ENCODE measurements at places on chromosomes 16 and 17. TPM values are rescaled to one million over a fixed set of nuclear protein-coding genes. Genes with fewer than 3 reads are reported as not detected.

DNA sequence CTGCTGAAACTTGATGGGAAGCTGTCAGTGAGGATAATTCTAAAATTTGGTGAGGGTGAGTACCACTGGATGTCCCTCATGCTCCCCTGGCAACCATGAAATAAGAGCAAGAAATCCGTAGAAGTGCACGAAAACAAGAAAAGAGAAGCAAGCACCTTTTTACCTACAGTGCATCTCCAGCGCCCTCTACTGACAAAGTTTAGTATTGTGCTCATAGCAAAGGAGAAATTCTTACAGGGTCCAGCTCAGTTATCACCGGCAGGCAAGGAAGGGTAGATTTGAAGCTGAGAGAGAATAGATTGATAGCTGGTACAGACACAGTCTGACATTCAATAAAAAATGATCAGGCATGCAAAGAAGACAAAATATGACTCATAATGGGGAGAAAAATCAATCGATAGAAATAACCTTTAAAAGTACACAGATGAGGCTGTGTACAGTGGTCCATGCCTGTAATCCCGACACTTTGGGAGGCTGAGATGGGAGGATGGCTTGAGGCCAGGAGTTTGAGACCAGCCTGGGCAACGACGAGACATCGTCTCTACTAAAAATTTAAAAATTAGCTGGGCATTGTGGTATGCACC, 28.3 kb upstream of the TEX2 start:
- no peaks in the 10 kb centered on the region for H3K27me3 ChIP-seq
- no peak overlapping the region for H3K27ac ChIP-seq
- no peaks in the 10 kb centered on the region for H3K36me3 ChIP-seq
- no peak for DNase-seq
- H3K4me1 ChIP-seq = peaks cover 6% of the 10 kb centered on the region
- H3K4me3 ChIP-seq = no peak overlapping the region

The TIMP2 gene
- total RNA-seq = 91.8 TPM

The KATNB1 gene
- 11.2 TPM for total RNA-seq

DNA sequence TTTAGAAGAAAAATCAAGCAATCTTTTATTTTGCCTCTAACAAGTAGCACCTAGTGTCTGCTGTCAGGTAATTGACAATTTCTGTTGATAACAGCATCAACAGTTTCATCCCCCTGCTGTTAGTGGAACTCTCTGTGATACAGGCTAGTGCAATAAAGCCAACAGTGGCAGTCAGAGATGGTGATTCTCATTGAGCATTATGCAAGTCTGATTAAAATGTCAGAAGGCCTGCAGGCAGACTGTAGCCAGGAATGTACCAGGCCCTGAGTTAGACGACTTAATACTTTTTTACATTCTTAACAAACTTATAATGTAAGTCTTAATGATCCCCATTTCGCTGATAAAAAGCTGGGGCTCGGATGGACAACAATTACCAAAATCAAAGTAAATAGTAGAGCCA, 14.6 kb downstream of the CYLD start:
- no peaks in the 10 kb centered on the region for H3K27me3 ChIP-seq
- no peak for DNase-seq
- H3K27ac ChIP-seq = no peak overlapping the region

The C16orf46 gene
- total RNA-seq = 0.88 TPM

- peak overlapping the region; percentile 86 for H3K27ac ChIP-seq
- peaks cover 88% of the 10 kb centered on the region for H3K4me1 ChIP-seq
- H3K4me3 ChIP-seq = no peak overlapping the region
- H3K27me3 ChIP-seq = peaks cover 2% of the 10 kb centered on the region
- no peaks in the 10 kb centered on the region for H3K36me3 ChIP-seq
- no peak for DNase-seq
Measured at GRCh38 chr17:63984236-63984635, 11.5 kb upstream of the SCN4A start.

GRCh38 chr16:28524681-28525171, 14.0 kb downstream of the NUPR1 start:
- H3K4me3 ChIP-seq = no peak overlapping the region
- no peaks in the 10 kb centered on the region for H3K27me3 ChIP-seq
- H3K4me1 ChIP-seq = peaks cover 11% of the 10 kb centered on the region

The CLEC18B gene
- 0.30 TPM for total RNA-seq

The FOXN1 gene
- not detected for total RNA-seq

- H3K4me1 ChIP-seq = peaks cover 61% of the 10 kb centered on the region
- peak overlapping the region; percentile 66 for H3K4me3 ChIP-seq
- DNase-seq = no peak
- no peaks in the 10 kb centered on the region for H3K36me3 ChIP-seq
- H3K27me3 ChIP-seq = no peaks in the 10 kb centered on the region
- peak overlapping the region; percentile 91 for H3K27ac ChIP-seq
Measured at GRCh38 chr16:53207810-53208752, 153.3 kb downstream of the CHD9 start.

- no peaks in the 10 kb centered on the region for H3K4me1 ChIP-seq
- DNase-seq = no peak
- no peaks in the 10 kb centered on the region for H3K36me3 ChIP-seq
- H3K27ac ChIP-seq = peak overlapping the region; percentile 27
- peaks cover 4% of the 10 kb centered on the region for H3K27me3 ChIP-seq
- no peak overlapping the region for H3K4me3 ChIP-seq
Measured at GRCh38 chr17:36188891-36189306, 7.7 kb downstream of the CCL3L1 start.

- H3K27me3 ChIP-seq = no peaks in the 10 kb centered on the region
- no peak overlapping the region for H3K27ac ChIP-seq
- no peak for DNase-seq
- no peaks in the 10 kb centered on the region for H3K36me3 ChIP-seq
Measured at GRCh38 chr17:19017804-19018599, 13.4 kb upstream of the FAM83G start.

DNA sequence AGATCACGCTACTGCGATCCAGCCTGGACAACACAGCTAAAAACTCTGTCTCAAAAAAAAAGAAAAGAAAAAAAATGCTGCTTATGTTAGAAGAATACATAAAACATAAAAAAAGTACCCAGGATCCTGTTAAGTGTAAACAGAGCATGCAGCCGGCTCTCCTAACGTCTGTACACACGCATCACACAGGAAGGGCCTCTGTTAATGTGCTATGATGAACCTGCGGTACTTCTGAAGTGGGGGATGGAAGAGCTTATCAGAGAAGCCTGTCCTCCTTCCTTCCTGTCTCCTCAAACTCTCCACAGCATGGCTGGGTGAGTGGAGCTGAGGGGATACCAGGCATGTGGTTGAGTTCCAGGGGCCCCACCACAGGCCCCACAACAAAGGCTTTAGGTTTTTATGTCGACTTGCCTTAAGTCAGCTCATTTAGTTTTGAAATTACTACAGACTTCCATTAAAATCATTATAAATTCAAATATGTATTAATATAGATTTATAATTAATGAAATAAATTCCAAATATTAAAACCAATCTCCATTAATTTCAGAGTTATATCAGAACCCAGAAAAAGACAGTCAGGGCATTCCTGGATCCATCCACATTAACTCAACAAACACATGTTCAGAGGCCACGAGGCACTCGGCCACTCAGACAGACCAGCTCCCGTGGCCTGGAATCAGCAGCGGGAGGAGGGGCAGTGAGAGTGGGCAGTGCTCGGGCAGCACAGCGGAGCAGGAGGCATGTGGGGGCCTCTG, 11.7 kb downstream of the CCDC57 start:
- H3K36me3 ChIP-seq = peaks cover 18% of the 10 kb centered on the region
- no peak for DNase-seq
- no peak overlapping the region for H3K27ac ChIP-seq
- H3K4me3 ChIP-seq = no peak overlapping the region
- peaks cover 9% of the 10 kb centered on the region for H3K4me1 ChIP-seq

DNA sequence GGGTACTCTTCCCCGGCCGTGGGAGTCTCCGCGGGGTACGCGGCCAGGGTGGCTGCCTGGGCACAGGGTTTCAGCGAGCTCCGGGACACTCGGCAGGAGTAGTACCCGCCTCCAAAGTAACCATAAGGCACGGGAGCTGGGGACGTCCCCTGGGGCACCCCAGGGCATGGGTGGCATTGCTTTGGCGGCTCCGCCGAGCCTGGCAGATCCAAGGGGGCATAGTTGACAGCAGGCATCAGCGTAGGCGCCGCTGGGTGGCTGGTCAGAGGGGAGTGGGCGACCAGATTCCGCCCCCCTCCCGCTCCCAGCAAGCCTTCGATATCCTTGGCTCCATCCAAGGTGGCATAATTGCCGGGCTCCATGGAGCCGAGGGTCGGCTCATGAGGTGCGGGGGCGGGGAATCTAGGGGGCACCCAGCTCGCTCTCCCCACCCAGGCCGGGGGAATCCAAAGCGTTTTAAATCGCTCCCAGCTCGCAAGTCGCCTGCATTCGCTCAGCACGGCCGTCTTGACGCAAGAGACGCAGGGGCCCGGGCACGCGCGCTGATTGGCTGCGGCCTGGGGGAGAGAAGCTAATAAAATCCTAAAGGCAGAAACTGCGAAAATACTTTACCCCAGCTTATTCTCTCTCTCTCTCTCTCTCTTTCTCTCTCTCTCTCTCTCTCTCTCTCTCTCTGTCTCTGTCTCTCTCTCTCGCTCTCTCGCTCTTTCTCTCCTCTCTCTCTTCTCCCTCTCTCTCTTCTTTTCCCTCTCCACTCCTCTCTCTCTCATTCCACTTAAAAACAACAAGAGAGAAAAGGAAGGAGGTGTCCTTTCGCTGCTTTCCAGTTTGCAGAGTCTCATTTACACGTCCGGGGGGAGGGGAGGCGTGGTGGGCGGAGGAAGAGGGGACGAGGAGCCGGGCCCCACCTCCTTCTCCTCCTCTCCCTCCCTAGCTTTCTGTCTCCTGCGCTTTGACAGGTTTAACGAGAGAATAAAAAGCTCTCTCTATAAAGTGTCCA, at the start of gene HOXB13:
TSS of gene HOXB13 (minus strand) at position 519 of the 1,000 bp plus-strand sequence. CDS start at position 362, 157 bp downstream.
- H3K27me3 ChIP-seq = peaks cover 100% of the 10 kb centered on the region
- peak within 1 kb of the TSS; percentile 46 for H3K4me3 ChIP-seq
- DNase-seq = peak; percentile 32
- no peaks in the 10 kb centered on the region for H3K36me3 ChIP-seq
- peaks cover 44% of the 10 kb centered on the region for H3K4me1 ChIP-seq

DNA sequence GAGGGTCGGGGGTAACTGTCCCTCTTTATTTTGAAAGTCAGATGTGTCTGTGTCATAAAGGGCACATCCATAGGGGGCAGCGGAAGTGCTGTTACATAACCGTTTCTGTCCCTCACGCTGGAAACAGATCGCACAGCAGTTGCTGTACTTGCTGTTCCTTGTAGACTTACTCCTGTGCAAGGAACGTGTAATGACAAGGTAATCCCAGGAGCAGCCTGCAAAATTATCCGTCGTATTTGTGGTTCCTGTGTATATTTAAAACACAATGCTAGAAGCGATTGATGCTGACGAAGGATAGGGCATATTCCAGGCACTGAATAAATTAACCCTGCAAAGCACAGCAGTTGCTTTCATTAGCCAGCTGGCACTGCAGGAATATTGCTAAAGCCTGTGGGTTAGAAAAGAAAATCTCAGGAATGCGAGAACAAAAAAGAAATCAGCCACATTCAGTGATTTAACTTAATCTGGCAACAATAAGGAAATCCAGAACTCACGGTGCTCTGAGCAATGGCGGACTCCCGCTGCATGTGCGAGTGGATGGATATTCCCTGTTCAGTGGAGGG, 76.2 kb downstream of the SPECC1 start:
- H3K4me1 ChIP-seq = peaks cover 49% of the 10 kb centered on the region
- no peaks in the 10 kb centered on the region for H3K27me3 ChIP-seq
- H3K27ac ChIP-seq = peak overlapping the region; percentile 95
- no peak for DNase-seq

DNA sequence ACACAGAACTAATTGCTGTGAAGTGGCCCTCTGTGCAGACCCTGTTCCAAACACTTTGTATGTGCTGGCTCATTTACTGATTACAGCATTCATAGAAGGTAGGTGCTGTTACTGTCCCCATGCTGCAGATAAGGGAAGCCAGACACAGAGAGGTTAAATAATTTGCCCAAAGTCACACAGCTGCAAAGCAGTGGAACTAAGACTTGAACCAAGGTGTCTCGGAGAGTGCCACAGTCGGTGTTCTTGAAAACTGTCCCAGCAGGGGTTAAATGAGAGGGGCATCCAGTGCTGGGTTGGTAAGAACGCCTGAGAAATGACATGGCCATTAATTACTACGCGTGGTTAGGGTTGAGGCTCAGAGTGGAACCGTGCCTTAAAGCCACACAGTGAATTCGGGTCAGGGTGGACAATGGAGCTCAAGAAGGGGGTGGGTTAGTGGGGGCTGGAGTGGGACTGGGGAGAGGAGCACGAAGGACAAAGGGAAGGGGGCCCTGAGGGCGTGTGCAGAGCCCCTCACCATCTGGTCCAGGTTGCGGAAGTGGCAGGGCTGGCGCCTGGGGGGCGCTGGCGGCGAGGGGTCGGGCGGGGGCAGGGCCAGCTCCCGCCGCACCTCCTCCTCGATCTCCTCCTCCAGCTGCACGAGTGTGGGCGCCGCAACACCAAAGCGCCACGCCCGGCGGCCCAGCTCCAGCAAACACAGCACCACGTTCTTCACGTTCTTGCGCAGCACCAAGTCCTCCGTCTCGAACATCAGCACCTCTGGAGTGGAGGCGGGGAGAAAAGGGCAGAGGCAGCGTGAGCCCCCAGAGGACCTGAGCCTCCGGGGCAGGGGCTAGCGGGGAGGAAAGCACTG, 3.3 kb downstream of the GAS2L2 start:
- no peaks in the 10 kb centered on the region for H3K36me3 ChIP-seq
- DNase-seq = no peak
- no peak overlapping the region for H3K27ac ChIP-seq
- H3K4me3 ChIP-seq = peak overlapping the region; percentile 32
- peaks cover 31% of the 10 kb centered on the region for H3K4me1 ChIP-seq

The TNFRSF13B gene
- total RNA-seq = not detected

GRCh38 chr16:3112058-3112880, at the start of gene ZNF205:
ZNF205 (plus strand) TSS chr16:3112586; CDS start chr16:3113431, 845 bp downstream.
- H3K27me3 ChIP-seq = no peaks in the 10 kb centered on the region
- peaks cover 24% of the 10 kb centered on the region for H3K36me3 ChIP-seq
- H3K4me3 ChIP-seq = peak within 1 kb of the TSS; percentile 92
- peak within 1 kb of the TSS; percentile 89 for H3K27ac ChIP-seq
- peak; percentile 80 for DNase-seq
- H3K4me1 ChIP-seq = peaks cover 38% of the 10 kb centered on the region

The SHISA9 gene
- total RNA-seq = 0.30 TPM

The PRSS27 gene
- total RNA-seq = 0.11 TPM

DNA sequence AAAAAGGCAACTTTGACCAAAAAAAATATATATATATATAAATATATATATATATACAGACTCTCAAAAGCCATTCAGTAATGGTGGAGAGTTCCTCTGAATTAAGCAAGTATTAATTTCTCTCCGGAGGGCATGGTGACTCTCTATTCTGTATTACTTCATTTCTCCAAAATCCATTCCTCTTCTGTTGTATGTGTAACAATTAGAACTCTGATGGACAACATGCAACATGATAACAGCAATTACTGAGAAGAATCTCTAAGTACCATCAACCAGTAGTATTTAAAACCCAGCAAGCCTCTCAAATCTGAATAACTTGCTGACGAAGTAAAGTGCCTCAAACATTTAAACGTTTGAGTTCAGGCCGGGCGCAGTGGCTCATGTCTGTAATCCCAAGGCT, 2.3 kb downstream of the GRB2 start:
- no peak overlapping the region for H3K27ac ChIP-seq
- no peaks in the 10 kb centered on the region for H3K36me3 ChIP-seq
- H3K4me3 ChIP-seq = peak overlapping the region; percentile 100
- H3K4me1 ChIP-seq = peaks cover 59% of the 10 kb centered on the region

GRCh38 chr16:1899641-1900451, 18.4 kb downstream of the HS3ST6 start:
- no peaks in the 10 kb centered on the region for H3K36me3 ChIP-seq
- peaks cover 84% of the 10 kb centered on the region for H3K27me3 ChIP-seq
- H3K27ac ChIP-seq = no peak overlapping the region
- DNase-seq = no peak
- H3K4me1 ChIP-seq = no peaks in the 10 kb centered on the region
- no peak overlapping the region for H3K4me3 ChIP-seq

The MT1H gene
- total RNA-seq = not detected

All from left ventricle myocardium inferior (tissue), 1 donor.